Regular cardiac myocyte (primary cell): ENCODE measurements at places on chromosomes 1 and 21. TPM values are rescaled to one million over a fixed set of nuclear protein-coding genes. Genes with fewer than 3 reads are reported as not detected.

The NTNG1 gene
- 0.85 and 1.3 TPM in 2 replicates for total RNA-seq

The TMEM269 gene
- total RNA-seq = under 0.01 TPM in 1 of 2 replicates, not detected in the other

The VCAM1 gene
- 0.58 and 5.4 TPM in 2 replicates for total RNA-seq

The S100A14 gene
- total RNA-seq = 0.19 TPM in 1 of 2 replicates, not detected in the other

The CFAP57 gene
- total RNA-seq = 0.19 and 0.28 TPM in 2 replicates

The CD53 gene
- not detected in 2 replicates for total RNA-seq

The LRRC3 gene
- 0.38 and 0.85 TPM in 2 replicates for total RNA-seq
